Thymus (tissue), 14 donors: ENCODE measurements at places on chromosomes 4 and X.

GRCh38 chr4:5157791-5158770 lies 106.8 kb downstream of the STK32B start:
- DNase-seq = no peak

DNA sequence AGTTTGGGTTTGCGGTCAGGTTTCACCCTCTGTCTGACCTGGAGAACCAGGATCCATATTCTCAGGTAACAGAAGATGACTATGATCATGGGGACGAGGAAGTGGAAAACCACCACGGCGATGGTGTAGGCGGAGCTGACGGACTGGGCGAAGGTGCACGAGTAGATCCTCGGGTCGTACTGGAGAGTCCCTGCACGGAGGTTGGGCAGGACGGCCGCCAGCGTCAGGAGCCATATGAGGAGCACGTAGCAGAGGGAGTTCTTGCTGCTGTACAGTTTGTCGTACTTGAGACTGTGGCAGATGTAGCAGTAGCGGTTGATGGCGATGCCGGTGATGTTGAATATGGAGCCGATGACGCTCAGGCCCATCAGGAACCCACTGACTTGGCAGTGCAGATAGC lies 21.3 kb downstream of the MTNR1A start:
- no peak for DNase-seq

GRCh38 chrX:41824551-41824950 lies 98.8 kb downstream of the CASK start:
- no peak for DNase-seq

DNA sequence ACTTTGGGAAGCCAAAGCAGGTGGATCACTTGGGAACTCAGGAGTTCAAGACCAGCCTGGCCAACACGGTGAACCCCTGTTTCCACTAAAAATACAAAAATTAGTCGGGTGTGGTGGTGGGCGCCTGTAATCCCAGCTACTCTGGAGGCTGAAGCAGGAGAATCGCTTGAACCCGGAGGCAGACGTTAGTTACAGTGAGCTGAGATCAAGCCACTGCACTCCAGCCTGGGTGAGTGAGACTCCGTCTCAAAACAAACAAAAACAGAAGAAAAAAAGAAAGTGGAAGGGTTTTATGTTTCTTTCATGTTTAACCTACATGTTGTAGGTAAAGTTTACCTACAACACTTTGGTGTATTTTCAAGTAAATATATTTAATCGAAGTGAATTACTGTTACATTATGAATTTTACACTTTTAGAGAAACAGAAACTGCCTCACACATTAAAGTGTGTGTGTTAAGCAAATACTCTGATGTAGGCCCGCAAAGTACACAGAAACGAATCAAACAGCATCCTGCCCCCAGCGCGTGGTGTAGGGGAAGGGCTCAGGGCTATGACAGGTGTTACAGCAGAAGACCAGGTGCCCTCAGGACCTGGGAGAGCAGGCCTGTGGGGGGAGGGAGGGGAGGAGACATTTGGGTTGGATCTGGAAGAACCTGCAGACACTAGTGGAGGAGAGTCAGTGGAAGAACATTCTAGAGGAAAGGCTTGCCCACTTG lies 39.0 kb downstream of the PTTG2 start:
- peak; percentile 81 for DNase-seq

DNA sequence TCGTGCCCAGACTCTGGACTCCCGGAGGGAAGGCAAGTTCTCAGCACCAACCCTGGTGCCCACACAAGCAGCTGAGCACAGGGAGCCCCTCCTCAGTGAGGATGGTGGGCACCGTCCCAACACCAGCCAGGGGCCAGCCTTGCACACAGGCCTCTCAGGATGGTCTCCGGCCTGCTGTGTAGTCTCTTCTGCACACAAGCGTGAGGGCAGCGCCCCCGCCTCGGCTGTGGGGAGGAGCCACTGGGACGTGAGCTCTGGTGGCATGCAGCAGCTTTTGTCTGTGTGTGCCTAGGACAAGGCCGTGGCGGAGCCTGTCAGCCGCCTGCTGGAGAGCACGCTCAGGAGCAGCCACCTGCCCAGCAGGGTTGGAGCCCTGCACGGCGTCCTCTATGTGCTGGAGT lies 16.1 kb upstream of the MSANTD1 start:
- no peak for DNase-seq

GRCh38 chrX:65607070-65607742 lies 60.2 kb upstream of the MSN start:
- no peak for DNase-seq

GRCh38 chr4:78138252-78138651 lies 81.1 kb downstream of the FRAS1 start:
- DNase-seq = no peak
